Heart right ventricle (tissue), 16 donors: ENCODE measurements at places on chromosomes 6 and 20. TPM values are rescaled to one million over a fixed set of nuclear protein-coding genes. Genes with fewer than 3 reads are reported as not detected.

- no peak for DNase-seq
Measured at GRCh38 chr20:62925076-62925419, 1.3 kb downstream of the DIDO1 start.

- DNase-seq = no peak
Measured at GRCh38 chr6:52650941-52651340, 20.0 kb upstream of the TMEM14A start.

- no peak for DNase-seq
Measured at GRCh38 chr6:129901910-129902309, 40.8 kb upstream of the TMEM244 start.

DNA sequence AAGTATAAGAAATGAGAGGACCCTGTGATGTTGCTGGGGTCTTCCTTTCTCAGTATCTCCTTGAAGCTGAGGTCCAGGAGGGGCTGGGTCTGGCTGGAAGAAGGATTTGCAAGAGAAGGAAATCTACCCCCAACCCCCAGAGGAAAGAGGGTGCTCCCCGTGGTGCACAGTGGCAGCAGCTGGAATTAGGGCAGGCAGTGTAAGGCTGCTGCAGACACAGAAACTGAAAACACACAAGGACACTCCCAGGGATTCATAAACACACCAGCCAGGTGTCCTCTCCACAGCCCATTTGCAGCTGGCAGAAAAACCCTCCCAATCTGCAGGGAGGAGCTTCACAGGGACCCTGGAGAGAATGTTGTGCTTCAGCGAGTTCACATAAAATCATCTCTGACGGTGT is 297.2 kb downstream of the CDH26 start:
- no peak for DNase-seq

- no peak for DNase-seq
Measured at GRCh38 chr20:57180954-57181353, 85.5 kb downstream of the BMP7 start.

DNA sequence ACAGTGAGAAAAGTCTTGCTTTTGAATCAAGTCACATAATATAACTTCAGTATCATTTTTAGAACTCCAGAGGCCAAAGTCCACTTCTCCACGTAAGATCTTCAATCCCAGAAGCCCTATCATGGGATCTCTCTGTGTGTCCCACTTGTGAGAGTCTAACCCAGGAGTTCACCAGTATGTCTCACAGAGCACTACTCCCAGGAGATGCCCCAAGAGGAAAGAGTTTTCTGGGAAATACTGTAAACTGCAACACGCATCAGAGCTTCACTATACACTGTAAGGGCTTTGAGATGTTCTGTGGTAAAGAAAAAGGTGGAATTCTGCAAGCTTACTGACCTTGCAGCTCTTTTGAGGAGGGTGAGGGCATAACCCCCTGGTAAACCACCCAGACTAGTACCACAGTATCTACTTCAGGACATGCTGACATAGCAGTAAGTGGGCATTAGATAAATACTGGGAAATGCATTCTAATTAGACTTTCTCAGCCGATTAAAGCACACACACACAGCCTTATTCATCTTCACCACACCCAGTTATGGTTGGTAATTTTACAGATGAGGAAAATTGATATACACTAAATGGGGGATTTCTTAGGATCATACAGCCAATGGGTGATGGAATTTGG is 12.3 kb downstream of the DCBLD1 start:
- no peak for DNase-seq

- no peak for DNase-seq
Measured at GRCh38 chr6:76703786-76704185, 631.3 kb upstream of the IMPG1 start.

DNA sequence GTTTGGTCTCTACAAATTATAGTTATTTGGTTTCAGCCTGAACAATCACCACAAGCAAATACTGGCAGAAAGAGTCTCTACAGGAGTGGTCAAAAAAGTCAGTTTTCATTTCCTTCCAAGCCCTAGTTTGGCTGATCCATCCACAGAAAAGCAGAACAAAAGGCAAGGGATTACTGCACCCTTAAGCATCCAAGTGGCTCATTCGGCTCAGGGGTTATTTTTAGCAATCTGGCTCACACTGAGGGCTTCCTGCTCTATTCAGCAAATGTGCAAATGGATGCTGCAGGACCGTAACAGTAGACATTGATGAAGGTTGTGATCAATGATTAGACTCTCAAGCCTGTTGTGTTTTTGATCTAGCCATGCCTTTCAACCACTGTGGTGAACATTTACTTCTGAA is 62.2 kb upstream of the FABP7 start:
- peak; percentile 8 for DNase-seq

- DNase-seq = no peak
Measured at GRCh38 chr6:105594821-105595220, 191.9 kb upstream of the PREP start.

GRCh38 chr6:11364971-11365397 is 132.5 kb upstream of the NEDD9 start:
- no peak for DNase-seq

DNA sequence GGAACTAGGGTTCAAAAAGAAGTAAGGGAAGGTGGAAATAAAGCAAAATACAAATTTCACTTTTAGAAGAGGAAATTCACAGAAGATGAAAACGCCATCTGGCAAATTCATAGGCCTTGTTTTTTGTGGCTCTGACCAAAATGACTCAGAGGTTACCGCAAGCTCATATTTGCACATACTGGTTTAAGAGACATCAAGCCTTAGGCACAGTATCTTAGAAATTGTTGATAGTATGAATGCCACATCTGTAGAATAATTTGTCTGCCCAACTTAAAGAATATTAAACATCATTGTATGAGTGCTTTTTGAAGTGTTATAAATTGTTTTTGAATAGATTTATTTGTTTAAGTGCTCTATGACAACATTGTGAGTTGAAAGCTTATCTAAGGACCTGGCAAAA is 10.6 kb downstream of the TAAR1 start:
- DNase-seq = no peak

- DNase-seq = no peak
Measured at GRCh38 chr6:96809119-96809518, 28.2 kb downstream of the GPR63 start.

GRCh38 chr20:16692442-16692841 is 37.4 kb upstream of the SNRPB2 start:
- DNase-seq = no peak

DNA sequence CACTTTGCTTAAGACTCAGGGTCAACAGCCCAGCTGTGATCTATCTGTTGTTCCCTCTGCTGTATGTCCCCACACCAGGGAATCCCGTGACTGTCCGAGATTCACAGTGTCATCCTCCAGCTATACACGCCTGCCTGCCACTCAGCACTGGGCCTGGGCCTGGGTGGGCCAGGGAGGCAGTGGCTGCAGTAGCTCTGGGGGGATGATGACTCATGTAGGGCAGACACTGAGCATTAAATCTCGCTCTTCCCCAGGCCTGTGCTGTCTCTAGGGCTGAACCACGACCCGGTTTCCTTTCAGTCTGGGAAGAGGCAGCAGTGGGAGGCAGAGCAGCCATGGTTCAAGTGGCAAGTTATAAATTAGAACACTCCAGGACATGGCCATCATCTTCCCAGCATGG is 173.9 kb downstream of the LRFN2 start:
- DNase-seq = no peak

The SMLR1 gene
- not detected for total RNA-seq

The FOXQ1 gene
- not detected for total RNA-seq

The NOTCH4 gene
- total RNA-seq = 23.7 TPM

The NCR2 gene
- total RNA-seq = not detected

The NOX3 gene
- total RNA-seq = not detected

The L3MBTL1 gene
- 5.0 TPM for total RNA-seq

The SOX18 gene
- 129 TPM for total RNA-seq

The ARHGAP40 gene
- not detected for total RNA-seq

The BTNL2 gene
- not detected for total RNA-seq

The MICB gene
- total RNA-seq = 0.99 TPM
